Lower lobe of right lung (tissue), 2 donors: ENCODE measurements at places on chromosomes 12 and 14. TPM values are rescaled to one million over a fixed set of nuclear protein-coding genes. Genes with fewer than 3 reads are reported as not detected.

- DNase-seq: no peak
These were observed 321.3 kb downstream of the RGS6 start for GRCh38 chr14:72253503-72253902.

- DNase-seq: no peak
These were observed 28.6 kb upstream of the DICER1 start for GRCh38 chr14:95185767-95186392.

ITGB7 gene
- 9.7 TPM for total RNA-seq

DNA sequence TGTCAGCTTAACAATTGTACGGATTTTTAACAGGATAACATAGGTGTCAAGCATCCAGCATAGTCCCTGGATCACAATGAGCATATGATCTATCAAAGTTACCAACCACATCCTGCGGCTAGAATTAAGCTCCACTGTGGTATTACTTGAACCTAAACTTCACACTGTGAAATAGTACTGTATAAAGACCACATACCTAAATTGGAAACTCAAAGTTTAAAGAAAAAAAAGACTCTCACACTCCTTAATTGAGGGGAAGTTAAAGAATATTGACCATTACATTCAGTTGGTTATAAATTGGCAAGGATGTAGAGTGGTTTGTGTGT, 133.0 kb upstream of the PZP start:
- DNase-seq: no peak

GRCh38 chr12:77124767-77125166, 59.4 kb upstream of the E2F7 start:
- DNase-seq: no peak

GRCh38 chr12:98894412-98895085, 249.5 kb downstream of the APAF1 start:
- no peak for DNase-seq

DNA sequence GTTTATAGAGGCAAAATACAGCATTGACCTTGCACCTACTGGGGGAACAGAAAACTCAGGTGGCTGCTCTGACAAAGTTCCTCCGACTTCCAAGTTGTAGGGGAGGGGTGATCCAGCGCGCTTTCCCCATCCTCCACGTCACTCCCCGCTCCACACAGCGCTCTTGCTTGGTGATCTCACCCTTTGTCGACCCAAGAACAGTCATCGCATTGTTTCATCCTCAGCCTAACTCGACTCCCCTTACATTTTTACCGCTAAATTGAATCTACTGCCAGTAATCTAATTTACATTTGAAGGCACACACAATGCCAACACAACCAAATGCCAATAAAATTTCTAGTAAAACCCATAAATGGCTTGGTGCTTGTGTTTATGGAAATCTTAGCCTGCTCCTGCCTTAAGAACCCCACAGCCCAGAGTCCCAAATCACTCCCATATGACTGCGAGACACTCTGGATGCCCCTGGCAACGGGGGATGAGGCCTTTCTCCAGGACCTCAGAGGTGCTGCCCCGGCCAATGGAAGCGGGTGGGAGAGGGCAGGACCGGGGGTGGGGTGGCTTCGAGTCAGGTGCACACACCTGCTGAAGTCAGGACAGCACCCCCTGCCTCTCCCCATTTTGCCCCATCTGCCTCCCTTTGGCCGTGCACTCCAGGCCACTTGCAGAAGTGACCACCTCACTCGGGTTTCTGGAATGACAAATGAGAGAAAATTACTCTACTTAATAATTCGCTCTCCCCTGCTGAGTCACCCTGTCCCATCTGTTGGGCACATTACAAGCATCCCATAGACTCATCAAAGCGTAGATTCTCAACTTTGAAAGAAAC, 98.2 kb upstream of the GSC start:
- no peak for DNase-seq

GRCh38 chr12:117119592-117120198, 20.5 kb upstream of the TESC start:
- DNase-seq: no peak

GRCh38 chr12:108948367-108948766, 68.5 kb downstream of the DAO start:
- DNase-seq: no peak

GRCh38 chr12:115072712-115073111, 388.7 kb upstream of the TBX3 start:
- no peak for DNase-seq

DNA sequence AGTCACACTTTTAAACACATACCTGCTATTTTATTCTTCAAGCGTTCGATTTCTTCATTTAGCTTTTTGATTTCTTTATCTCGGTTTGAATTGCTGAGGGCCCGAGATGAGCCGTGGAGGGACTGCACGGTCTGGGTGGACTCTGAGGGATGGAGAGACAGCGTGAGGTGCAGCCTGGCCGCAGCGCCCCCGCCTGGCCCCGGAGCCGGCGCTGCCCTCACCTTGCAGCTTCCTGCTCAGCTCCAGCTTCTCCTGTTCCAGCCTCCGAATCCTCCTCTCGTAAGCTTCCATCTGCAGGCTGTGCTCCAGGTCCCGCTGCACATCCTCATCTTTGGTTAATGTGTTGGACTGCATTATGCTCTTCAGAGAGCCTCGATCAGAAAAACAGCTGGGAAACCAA, 53.2 kb downstream of the AMN start:
- DNase-seq: no peak

GRCh38 chr12:20451761-20452160, 83.4 kb downstream of the PDE3A start:
- no peak for DNase-seq

GON7 gene
- total RNA-seq: 12.9 TPM

- no peak for DNase-seq
These were observed 1413.2 kb downstream of the LRFN5 start for GRCh38 chr14:43019826-43020225.

LRRIQ1 gene
- total RNA-seq: 10.6 TPM

DNA sequence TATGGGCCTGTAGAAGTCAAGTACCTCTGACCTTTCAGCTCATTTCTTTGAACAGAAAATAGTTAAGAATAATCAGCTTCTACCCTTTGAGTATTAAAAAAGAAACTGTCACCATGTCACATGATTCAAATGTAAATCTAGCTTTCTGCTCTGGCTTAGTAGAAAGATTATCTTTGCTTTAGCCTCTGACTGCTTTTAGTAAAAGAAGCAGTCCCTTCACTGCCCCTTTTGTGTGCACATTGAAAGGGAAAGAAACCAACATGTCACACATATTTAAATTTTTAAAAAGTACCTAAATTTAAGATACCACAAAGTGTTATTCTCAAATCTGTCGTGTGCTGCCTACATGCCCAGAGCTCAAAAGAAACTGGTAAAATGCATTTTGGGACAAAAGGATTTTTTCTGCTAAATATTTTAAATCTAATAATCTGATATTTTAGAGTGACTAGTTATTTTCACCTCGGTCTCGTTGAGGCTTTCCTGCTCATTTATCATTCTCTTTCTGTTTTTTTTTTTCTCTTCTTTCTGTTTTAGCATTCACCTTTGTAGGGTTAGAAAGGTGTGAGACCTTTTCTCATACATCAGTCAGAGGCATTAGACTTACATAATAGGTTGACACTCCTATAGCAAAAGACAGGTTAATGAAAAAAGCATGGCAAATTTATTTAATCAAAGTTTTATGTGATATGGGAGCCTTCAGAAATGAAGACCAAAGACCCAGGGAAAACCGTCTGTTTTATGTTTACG, 41.3 kb downstream of the SLC16A7 start:
- no peak for DNase-seq

ACVRL1 gene
- total RNA-seq: 242 TPM

FOXN4 gene
- not detected for total RNA-seq

HNF1A gene
- total RNA-seq: 0.24 TPM

GPR162 gene
- total RNA-seq: 21.5 TPM

DNA sequence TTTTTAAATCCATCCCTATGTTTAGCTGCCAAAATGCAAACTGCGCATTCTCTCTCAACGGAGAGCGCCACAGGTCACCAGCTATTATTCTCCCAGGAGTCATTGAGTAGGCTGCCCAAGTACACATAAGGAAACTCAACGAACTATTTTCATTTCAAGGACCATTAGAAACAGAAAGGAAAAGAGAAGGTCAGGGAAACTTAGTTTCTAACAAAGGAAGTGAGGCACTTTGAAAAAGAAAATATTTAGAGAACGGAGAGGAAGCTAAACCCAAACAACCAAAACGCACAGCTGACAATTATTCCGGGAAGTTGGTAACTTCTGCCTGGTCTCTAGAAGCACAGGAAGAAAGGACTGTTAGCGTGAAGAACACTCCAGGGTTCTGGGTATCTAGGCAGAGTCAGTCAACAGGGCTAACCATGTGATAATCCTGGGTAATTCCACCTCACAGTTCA, 23.5 kb downstream of the GPHB5 start:
- no peak for DNase-seq

DNA sequence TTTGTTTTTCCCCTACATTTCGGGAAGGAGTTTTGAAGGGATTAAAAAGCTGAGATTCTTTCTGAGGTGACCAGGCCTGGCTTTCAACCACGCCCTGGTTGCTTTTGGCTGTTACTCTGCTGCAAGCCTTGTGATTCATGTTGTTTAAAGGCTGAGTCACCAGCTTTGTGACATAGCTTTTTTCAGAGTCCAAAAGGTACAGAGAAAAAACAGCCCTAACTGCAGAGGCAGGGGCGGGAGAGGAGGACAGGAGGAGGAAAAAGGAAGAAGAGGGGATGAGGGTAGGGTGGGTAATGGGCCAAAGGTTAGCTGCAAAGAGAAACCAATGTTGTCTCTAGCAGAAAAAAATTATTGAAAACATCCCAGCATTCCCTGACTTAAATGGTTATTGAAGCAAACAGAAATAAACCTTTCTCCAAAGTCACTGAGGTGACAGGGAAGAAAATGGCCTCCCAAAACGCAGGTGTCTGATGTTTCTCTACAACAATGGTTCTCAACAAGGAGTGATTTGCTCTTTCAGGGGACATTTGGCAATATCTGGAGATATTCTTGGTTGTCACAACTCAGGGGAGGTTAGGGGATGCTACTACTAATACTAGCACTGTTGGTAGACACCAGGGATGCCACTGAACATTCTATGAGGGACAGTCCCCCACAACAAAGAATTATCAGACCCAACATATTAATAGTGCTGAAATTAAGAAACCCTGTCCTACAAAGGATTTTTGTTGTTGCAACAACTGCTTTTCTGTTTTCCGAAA, 2.1 kb upstream of the UBC start:
- no peak for DNase-seq

PRH2 gene
- total RNA-seq: not detected

GRCh38 chr12:13595536-13596443, 385.6 kb downstream of the GRIN2B start:
- DNase-seq: no peak

GRCh38 chr12:110458756-110459155, 8.6 kb upstream of the ARPC3 start:
- DNase-seq: no peak

DNA sequence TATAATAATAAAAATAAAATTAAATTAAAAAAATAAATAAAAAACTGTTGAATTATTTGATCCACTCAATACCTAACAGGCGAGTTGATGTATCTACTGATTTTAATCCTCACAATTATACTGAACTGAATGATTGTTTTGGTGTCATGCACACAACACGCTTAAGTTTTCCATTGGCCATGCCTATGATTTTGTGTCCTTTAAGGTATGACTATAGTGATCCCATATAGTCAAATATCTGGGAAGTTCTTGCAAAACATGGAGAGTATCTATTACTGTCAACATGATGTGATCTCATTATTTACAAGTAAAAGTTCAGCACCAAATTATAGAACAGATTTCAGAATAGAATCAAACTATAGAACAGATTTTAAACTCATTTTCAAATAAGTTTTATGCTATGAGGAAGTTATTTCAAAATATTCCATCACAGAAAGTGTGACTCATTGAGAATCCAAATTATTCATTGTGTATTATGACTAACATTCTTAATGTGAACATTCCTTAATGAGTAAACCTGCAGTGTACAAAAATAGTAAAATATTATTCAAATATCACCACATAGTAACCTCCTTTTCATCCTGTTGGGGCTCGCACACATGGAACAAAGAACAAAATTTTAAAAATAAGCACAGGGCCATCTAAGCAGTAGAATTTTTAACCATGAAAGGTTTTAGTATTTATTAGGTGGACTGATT, 190.4 kb downstream of the SLC25A21 start:
- no peak for DNase-seq

- DNase-seq: no peak
These were observed 19.0 kb upstream of the NDUFA12 start for GRCh38 chr12:95022477-95022876.

PPP1R36 gene
- total RNA-seq: 0.97 TPM

TMPRSS12 gene
- not detected for total RNA-seq

CAND1 gene
- total RNA-seq: 104 TPM

DUSP16 gene
- 44.0 TPM for total RNA-seq

DNA sequence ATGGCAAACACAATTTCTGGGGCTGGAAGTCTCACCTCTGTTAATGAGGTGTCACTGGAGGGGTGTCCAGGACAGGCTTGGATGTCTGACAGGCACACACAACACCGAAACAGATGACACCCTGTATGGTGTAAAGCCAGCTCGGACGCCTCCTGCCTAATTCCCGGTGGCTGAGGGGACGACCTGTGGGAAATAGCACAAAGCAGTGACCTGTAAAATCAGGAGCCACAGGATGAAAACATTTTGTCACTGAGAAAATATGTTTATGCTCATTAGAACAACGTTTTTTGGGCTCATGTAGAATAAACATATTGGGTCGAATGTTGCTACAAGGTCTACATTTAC, 285.0 kb upstream of the RTL1 start:
- no peak for DNase-seq
